Hypothalamus (tissue), 51 donors: ENCODE measurements at places on chromosomes 1 and 21.

- peak; percentile 39 for DNase-seq
Measured at GRCh38 chr1:8987881-8988617, 38.2 kb downstream of the SLC2A7 start.

DNA sequence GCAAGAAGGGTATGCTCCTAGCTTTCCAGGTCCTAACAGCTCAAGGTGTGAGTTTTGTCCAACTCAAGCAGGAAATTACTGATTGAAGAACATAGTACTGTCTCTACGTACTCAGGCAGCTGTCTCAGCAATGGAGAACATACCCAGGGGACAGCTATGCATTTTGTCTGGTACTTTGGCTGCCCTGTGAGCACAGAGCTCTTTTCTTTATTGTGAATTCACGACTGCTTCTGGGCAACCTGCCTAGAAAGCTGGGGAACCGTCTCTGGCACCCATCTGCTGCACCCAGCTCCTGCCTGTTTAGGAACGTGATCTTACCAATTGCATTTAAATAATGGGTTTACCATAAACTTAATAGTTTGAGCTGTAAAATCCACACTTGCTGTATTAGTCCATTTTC lies 258.1 kb downstream of the HHAT start:
- DNase-seq, result peak; percentile 8

- no peak for DNase-seq
Measured at GRCh38 chr1:188463919-188464318, 1635.2 kb downstream of the PLA2G4A start.

- no peak for DNase-seq
Measured at GRCh38 chr1:209291715-209292114, 291.8 kb upstream of the CAMK1G start.

DNA sequence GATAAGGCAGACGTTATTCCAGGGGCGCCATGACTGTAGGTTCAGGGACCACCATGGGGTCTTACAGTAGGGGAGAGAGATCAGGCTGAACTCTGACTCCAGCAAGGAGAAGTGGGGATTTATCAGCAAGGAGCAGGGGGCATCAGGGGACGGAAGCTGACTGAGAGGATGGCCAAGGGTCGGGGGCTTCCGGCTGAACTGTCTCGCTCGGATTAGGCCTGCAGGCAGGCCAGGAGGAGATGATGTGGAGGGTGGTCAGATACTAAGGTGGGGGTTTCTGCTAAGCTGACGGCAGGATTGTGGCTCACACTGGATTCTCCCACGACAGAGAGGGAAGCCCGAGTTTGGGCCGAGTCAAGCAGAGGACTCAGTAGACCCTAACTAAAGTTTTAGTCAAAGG lies 186.9 kb upstream of the VAMP3 start:
- no peak for DNase-seq

GRCh38 chr21:42404539-42404938 lies 837 bp downstream of the UBASH3A start:
- DNase-seq, result no peak

DNA sequence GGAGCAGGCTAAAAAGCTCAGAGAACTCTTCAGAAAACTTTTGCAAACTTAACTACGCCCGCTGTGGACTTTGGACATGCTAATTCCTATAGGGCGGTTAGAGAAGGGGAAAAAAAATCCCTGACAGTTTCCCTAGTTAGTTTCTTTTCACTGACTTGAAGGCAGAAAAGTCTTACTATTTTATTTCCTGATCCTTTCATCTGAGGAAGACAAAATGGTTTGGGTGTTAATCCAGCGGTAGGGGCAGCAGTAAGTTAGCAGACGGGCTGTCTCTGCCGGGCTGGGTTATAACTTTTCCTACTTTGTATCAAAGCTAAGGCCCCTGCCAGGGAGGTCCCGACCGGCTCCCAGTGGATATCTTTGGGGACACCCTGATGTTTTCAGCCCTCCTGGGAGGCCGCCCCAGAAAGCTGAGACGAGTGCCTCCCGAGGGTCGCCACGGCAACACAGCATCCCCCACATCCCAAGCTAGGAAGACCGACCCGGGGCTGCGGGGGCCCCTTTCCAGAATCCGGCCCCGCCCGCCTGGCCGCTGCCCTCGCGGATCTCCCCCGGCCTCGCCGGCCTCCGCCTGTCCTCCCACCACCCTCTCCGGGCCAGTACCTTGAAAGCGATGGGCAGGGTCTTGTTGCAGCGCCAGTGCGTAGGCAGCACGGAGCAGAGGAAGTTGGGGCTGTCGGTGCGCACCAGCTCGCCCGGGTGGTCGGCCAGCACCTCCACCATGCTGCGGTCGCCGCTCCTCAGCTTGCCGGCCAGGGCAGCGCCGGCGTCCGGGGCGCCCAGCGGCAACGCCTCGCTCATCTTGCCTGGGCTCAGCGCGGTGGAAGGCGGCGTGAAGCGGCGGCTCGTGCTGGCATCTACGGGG lies 162.6 kb downstream of the RUNX1 start:
- DNase-seq, result no peak

GRCh38 chr1:196317535-196318522 lies 290.4 kb downstream of the KCNT2 start:
- DNase-seq, result no peak

DNA sequence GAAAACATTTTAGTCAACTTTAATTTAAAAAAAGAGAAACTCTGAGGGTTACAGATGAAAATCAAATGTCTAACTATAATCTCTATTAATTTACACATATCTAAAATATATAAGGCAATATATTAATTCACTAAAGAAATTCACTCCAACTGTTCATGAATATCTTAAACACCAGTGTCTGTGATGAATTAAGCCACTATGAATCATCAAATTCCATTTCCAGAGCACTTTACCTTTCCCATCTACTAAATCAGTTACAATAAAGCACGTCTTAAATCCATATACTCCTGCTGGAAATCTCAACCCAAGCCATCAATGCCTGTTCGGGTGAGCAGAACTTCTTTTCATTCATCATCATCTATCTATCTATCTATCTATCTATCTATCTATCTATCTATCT lies 4.3 kb downstream of the TAF5L start:
- no peak for DNase-seq

DNA sequence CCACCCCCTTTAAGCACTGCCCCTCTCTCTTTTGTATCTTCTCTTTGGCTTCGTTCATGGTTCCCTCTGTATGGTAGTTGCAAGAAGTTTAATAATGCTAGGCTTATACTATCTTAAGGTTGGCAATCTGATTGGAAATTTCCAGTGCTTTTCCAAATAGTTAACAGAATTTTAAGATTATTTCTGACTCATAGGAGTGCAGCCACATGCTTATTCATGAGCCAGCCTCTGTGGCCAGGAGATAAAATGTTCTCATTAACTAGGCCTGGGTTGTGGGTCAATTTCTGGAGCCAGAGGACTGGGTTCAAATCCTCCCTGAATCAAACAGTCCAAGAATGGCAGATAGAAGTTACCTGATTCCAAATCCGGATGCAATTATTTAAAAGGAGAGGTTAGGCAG lies 103.1 kb downstream of the ATP6V1G3 start:
- DNase-seq, result no peak

- DNase-seq, result no peak
Measured at GRCh38 chr1:227788271-227789083, 27.0 kb upstream of the PRSS38 start.

DNA sequence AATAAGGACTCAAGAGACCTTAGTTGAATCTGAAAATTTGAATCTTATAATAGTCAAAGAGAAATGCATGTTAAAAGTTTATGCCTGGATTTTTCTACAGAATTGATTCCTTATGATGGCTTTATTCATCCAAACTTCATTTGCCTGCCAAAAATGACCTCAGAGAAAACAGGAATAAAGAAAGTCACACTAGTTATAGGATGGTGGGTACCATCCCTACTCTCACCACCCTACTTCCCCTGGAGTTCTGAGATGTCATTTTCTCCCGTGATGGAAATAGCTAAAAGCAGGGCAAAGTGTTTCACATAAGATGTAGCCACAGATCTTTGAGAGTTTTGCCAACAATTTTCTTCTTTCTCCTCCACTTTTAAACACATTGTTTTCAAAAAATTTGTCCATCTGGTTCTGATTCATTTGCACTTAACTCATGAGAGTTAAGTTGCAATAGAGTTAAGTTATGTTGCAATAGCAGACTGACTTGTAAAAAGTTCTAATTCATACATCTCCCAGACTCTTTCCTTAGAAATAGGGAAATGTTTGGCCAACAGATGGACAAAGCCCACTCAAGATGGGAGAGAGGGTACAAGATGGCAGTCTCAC lies 384.6 kb downstream of the PLPP3 start:
- DNase-seq, result no peak

- no peak for DNase-seq
Measured at GRCh38 chr1:164772635-164773034, 213.7 kb downstream of the PBX1 start.

GRCh38 chr1:222061711-222062359 lies 319.9 kb upstream of the DUSP10 start:
- no peak for DNase-seq

GRCh38 chr1:223350361-223350908 lies 13.5 kb downstream of the SUSD4 start:
- no peak for DNase-seq

- DNase-seq, result no peak
Measured at GRCh38 chr1:112576240-112576639, 42.7 kb downstream of the ST7L start.

- DNase-seq, result no peak
Measured at GRCh38 chr1:15065291-15065690, 88.3 kb upstream of the TMEM51 start.
